ENCODE measurements at places on chromosomes 7 and 10. TPM values are rescaled to one million over a fixed set of nuclear protein-coding genes. Genes with fewer than 3 reads are reported as not detected.
A peak's percentile ranks its signal among the peaks of the same experiment; 100 is the strongest.

DNA sequence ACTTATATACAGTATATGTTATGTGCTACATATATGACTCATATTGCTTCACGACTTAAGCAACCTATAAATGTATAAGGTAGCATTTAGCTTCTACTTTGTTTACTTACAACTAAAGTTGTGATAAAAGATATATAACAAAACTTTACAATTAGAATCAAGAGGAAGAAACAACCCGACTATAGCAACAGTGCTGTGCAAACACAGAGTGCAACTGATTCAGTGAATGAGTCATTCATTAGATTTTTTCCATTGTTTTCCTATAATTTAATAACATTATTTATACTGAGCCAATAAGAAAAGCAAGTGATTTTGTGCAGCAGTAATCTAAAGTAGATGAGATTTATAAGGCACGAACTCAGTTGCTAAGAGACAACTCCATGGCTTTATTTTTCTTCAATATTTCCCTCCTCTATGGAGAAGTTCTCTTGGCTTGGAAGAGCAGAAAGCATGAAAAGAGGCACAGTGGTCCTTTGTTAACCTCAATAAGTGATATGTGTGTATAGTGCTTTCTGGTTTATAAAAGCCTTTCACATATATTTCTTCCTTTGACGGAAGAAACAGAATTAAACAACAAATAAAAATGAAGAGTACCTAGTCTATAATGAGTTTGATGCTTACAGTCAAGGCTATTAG lies 19.8 kb downstream of the CEP41 start:
- no peak overlapping the region for H3K4me3 ChIP-seq
- no peak overlapping the region for H3K27ac ChIP-seq
- H3K36me3 ChIP-seq, result no peaks in the 10 kb centered on the region
- DNase-seq, result no peak
- no peaks in the 10 kb centered on the region for H3K4me1 ChIP-seq

GRCh38 chr10:132459301-132460003 lies 62.5 kb downstream of the PWWP2B start:
- H3K27me3 ChIP-seq, result no peaks in the 10 kb centered on the region
- peak; percentile 76 for DNase-seq
- no peak overlapping the region for H3K27ac ChIP-seq
- H3K4me3 ChIP-seq, result no peak overlapping the region
- no peaks in the 10 kb centered on the region for H3K36me3 ChIP-seq

- H3K36me3 ChIP-seq, result no peaks in the 10 kb centered on the region
- no peaks in the 10 kb centered on the region for H3K4me1 ChIP-seq
- no peak overlapping the region for H3K27ac ChIP-seq
- DNase-seq, result no peak
Observed at GRCh38 chr10:68813559-68813958, 13.8 kb upstream of the STOX1 start.

DNA sequence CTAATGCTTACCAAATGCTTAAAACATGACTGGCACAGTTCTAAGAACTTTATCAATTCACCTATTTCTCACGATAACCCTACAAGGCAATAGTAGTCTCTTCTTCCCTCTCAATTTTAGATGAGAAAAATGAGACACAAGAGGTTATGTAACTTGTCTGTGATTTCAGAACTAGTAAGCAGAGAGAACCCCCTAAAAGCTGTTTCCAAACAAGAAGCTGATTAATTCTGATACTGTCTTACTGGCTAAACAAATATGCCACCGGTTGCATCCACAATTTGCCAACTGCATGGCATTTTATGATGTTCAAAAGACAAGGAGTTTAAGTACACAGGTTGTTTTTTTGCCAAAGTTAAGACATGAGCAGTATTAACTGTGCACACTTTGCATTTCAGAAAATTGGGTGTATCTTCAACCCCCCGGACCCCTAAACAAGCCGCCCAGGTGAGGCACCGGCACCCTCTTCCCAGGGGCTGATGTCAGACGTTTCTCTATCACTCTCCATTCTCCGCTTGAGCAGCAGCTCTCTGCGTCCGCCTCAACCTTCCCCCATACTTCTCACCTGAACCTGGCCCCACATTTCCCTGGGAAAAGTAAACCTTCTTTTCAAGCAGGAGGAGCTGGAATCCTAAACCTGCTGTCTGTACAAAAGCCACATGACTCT lies 21.7 kb downstream of the RSU1 start:
- no peak overlapping the region for H3K4me3 ChIP-seq
- H3K27ac ChIP-seq, result no peak overlapping the region
- H3K27me3 ChIP-seq, result no peaks in the 10 kb centered on the region

The MAT1A gene
- 0.79 TPM for total RNA-seq

The PRLHR gene
- total RNA-seq, result not detected

The ZNF853 gene
- total RNA-seq, result 3.1 TPM

The ITIH5 gene
- total RNA-seq, result 12.5 TPM
